ENCODE measurements at places on chromosomes 2 and 18. TPM values are rescaled to one million over a fixed set of nuclear protein-coding genes. Genes with fewer than 3 reads are reported as not detected.
A peak's percentile ranks its signal among the peaks of the same experiment; 100 is the strongest.

GRCh38 chr2:134310107-134311079 lies 56.5 kb downstream of the MGAT5 start:
- DNase-seq = no peak

- DNase-seq = no peak
Measured at GRCh38 chr2:215479536-215480240, 43.8 kb upstream of the FN1 start.

GRCh38 chr2:69601179-69601612 lies 42.3 kb downstream of the AAK1 start:
- DNase-seq = peak; percentile 82

The UCN gene
- 0.52 TPM for total RNA-seq

The SLC5A7 gene
- total RNA-seq = 0.06 TPM

DNA sequence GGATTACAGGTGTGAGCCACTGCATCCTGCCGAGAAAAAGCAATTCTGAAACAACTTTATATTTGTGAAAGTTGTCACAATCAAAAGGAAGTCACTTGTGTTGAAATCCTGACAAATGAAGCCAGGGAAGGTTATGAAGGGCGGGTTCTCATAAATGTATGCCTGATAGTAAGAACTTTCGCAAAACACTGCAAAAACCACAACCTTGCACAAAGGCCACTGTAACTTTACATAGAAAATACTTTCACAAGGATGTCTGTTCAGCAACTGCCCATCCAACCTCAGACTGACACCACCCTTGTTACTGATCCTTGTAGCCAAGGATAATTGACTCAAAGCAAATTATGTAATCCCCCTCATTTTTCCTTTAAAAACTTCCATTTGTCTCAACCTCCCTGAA lies 90.6 kb downstream of the SLC4A3 start:
- no peak for DNase-seq

DNA sequence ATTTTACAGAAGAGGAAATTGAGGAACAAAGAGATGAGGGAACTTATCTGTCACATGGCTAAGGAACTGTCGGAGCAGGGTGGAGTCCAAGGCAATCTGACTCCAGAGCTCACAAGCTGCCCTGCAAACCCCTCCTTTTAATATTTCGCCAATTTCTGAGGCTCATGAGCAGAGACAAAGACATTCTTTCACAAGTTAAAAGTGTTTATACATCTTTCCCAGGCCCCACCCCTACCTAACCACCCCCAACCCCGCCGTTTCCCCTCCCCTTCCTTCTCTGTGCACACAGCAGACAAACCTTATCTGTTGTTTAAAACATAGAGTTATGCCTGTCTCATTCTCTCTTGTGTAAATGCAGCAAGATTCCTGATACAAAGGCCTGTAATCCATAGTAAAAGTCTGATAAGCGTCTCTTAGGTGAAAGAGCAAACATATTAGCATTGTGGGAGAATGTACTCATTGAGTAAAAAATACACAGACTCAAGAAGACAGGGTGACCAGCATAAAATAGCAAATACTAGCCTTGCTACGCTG lies 44.3 kb downstream of the EPHA4 start:
- DNase-seq = no peak

DNA sequence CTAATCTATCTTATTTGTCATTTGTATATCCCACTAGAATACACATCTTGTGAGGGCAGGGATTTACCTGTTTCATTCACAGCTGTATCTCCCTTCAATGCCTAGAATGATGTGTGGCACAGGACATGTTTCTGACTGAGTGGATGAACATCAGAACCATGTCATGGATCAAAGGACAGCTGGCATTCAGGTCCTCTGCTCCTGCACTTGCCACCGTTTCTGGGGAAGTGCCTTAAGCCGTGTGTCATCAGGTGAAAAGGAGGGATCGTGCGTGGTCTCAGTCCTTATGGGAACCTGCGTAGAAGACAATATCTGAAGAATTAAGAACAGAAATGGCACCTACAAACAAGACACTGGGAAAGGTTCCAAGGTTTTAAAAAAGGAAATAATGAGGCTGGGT lies 206.1 kb upstream of the GATA6 start:
- DNase-seq = no peak

The KLHL14 gene
- total RNA-seq = not detected

The RMND5A gene
- total RNA-seq = 23.4 TPM

The C2orf42 gene
- 21.1 TPM for total RNA-seq

DNA sequence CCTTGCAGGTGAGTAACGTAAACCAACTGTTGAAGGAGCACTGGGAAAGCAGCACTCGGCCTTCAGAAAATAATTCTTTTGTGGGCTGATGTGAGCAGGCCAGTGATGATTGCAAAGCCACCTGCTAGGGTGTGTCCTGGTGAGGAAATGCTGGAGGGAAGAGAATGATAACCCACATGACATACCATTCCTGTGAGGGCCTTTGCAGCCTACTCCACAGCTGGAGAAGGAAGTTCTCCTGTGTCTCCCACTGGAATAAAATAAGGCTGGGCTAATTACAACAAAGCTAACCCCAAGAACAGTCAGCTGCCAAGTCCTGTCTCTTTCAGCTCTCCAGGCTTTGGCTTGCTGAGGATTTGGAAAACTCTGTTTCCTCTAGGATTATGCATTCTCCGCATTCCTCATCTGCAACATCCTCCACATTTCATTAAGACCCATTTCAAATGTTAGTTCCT lies 16.7 kb upstream of the DSG1 start:
- no peak for DNase-seq

- no peak for DNase-seq
Measured at GRCh38 chr2:159169187-159169586, 117.3 kb downstream of the WDSUB1 start.

DNA sequence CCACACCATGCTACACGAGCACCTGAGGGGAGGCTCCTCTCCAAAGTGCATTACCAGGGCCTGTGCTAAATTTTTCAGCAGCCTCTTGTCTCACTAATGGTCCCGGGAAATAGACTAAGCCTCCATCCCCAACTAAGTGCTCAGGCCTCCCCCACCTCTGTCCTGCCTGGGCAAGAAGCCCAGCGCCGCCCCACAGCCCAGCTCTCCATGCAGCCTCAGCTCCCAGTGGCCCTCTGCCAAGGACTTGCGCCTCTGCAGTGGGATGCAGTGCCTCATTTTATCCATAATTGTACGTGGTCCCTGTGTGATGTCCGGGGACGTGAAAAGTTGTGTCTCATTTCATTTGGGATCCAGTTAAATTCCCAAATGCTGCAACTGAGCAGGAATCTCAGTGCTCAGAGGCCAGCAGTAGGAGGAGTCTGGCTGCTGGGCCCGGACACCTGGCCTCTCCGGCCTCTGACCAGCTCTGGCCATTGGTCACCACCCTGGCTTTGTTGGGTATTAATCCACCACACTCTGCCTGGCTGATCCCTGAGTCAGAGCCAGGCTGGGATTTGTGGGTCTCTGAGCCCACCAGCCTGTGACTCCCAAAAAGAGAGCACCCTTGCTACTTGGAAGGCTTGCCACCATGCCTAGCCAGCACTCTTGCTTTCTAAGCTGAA lies 11.4 kb upstream of the STEAP3 start:
- no peak for DNase-seq
